ENCODE measurements at places on chromosomes 6 and 20.

DNA sequence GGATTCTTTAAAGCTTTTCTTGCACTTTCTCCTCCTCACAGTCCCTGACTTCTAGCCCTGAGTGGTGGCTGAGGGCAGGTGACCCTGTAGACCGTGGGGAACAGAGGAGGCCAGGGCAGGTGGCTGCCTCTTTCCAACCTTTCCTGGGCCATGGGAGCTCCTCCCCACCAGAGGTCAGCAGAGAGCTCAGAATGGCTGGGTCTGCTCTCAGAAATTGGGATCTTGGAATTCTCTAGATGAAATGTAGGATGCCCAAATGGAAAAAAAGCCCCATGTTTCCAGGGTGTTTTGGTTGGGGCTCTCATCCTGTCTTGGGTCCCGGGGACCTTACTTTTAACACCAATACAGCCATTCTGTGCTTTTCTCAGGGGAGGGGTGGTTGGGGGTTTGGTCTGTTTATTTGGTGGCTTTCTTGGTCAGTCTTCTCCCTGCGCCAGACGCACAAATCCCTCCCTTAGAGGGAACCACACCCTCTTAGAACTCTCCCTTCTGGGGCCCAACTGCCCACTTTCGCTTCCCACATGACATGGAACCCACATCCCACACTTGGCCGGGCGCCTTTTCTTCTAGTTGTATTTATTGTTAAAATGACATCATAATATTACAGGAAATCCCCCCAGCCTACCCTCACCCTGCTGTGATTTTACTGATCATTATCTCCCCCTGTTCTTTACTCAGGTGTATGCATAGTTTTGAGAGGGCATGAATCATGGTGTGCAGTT, 17.9 kb downstream of the GNAS start:
- DNase-seq = peak; percentile 57

DNA sequence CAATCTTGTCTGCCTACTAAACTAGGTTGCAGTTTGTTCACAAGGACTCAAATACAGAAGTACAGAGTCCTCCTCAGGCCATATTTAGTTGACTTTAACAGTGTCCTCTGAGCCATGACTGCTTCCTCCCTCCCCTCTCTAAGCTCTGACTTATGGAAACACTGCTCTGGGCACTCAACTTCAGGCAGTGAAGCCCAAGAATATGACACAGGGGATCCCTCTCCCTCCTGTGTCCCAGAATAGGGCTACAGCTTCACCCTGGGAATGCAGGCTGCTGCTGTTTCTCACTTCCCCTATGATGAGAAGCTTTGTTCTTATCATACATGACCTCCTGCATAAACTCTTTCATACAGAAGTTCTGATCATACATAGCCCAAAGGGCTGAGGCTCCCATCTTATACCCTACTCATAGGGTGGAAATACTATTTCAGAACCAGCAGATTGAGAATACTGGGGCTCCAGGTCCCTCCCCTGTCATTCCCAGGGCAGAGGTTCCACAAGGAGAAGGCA, 97.3 kb upstream of the UST start:
- DNase-seq = no peak

DNA sequence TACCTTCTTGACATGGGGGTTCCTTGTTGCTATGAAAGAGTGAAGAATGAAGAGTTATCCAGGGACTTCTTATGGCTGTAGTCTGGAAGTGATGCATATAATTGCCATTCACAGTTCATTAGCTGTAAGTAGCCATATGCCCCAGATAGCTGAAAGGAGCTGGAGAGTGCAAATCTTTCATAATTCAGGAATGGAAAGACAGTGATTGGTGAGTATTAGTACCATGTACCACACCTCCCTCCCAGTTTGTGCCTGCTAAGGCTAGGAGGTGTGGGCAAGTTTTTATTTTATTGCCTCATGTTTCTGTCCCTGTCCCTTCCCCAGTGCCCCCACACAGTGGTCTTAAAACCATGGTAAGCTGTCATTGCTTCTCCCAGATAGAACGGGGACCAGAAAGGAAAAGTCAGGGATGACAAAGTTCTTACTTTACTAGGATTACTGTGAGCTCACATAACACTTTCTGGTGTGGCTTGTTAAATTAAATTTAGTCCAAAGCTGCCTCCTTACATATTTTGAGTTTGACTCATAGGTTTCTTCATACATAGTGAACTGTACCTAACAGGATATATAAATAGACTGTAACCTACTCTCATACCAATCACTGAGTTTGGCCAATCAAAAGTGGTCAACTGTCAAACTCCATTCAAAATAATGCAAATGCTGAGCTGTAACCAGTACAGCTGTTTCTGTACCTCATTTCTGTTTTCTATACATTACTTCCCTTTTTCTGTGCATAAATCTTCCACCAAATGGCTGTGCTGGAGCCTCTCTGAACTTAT, 119.4 kb downstream of the RFPL4B start:
- DNase-seq = no peak

DNA sequence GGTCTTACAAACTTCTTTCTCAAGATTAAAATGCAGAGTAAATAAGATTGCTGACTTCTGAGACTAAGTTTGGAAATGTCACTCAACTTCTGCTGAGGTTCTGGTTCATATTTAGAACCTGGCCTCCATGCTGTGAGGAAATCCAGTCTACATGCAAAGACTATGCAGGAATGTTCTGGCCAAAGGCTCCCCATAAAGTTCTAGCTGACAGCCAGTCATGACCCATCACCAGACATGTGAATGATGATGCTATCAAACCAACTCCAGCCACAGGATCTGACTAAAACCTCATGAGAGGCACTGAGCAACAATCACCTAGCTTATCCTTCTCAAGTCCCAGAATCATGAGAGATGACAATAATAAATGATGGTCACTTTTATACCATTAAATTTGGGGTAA, 935.1 kb upstream of the MAP3K7 start:
- DNase-seq = no peak

DNA sequence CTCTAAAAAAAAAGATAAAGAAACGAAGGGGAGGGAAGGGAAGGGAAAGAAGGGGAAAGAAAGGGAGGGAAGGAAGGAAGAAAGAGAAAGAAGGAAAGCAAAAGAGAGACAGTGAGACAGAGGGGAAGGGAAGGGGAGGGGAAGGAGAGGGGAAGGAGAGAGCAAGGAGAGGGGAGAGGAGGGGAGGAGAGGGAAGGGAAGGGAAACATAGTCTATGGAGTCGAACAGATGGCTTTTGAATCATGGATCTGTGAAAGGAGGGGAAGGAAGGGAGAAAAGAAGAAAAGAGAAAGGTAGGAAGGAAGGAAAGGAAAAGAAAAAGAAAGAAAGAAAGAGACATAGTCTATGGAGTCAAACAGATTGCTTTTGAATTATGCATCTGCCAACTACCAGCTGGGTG, 16.7 kb upstream of the NCOA6 start:
- DNase-seq = no peak

- DNase-seq = no peak
Observed at GRCh38 chr6:30988209-30988825, 4.8 kb downstream of the MUC21 start.

- no peak for DNase-seq
Observed at GRCh38 chr6:4560221-4561077, 215.8 kb upstream of the CDYL start.

DNA sequence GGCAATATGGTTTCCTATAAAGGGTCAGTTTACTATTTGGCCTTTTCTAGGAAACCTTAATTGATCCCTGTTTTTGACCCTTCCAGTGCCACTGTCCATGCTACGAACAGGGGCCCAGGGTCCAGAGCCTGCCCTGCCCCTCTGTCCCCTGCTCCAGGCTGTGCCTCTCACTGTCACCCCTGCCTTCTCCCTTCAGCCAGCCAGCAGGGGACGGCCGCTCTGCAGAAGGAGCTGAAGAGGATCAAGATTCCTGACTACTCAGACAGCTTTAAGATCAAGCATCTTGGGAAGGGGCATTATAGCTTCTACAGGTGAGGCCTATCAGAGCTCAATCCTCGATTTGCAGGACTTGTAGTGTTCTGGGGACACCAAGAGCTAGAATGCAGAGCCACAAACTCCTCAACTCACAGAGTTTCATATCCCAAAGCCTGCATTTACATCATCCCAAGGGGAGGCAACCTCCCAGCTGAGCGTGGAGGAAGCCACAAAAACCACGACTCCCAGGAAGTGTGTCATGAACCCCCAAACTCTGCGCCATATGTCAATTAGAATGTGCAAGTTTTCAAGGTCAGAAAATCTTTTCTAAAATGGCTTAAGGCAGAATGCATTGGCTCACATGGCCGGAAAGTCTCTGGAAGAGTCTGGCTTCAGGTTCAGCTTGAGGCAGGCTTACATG, 3.6 kb downstream of the BPI start:
- DNase-seq = no peak

GRCh38 chr20:2707353-2708072, 14.9 kb downstream of the EBF4 start:
- no peak for DNase-seq

GRCh38 chr6:19137505-19137904, 699.7 kb upstream of the ID4 start:
- DNase-seq = no peak

DNA sequence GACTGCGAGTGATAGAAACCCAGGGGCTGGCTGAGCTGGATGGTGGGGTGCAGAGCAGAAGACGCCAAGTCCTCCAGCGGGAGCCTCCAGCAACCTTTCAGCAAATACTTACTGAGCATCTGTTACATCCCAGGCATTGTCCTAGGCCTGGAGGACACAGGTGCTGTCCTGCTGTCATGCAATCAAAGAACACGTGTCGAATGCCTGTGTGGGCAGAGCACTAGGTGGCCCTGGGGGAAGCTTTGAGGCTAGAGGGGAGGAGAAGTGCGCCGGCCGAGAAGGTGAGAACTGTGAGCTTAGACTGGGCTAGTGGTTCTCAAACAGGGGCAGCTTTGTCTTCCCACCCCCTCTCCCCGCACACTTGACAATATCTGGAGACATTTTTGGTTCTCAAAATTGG, 233.6 kb downstream of the BMP7 start:
- no peak for DNase-seq

DNA sequence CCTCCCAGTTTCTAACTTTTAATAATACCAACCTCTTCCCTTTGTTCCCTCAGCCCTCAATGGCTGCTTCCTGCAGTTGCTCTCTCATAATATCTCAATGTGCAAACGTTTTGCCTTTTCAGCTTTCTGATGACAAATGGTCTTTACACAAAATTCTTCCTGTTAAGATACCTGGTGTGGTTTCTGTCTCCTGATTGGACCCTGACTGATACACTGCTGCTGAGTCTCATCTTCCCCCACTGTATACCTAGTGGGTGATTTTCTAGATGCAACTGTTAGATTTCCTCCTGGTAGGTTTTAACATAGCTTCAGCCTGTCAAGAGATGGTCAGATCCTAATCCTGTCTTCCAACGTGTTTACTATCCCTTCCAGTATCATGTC, 147.9 kb upstream of the TOP1 start:
- no peak for DNase-seq

- no peak for DNase-seq
Observed at GRCh38 chr20:46559001-46559400, 8.5 kb upstream of the OCSTAMP start.

- DNase-seq = peak; percentile 57
Observed at GRCh38 chr6:26087284-26088115, at the start of gene HFE. Gene HFE, plus strand, starts transcription at chr6:26087429. Its CDS starts 12 bp downstream, at chr6:26087441.

- no peak for DNase-seq
Observed at GRCh38 chr6:156801712-156802111, 24.5 kb downstream of the ARID1B start.

- DNase-seq = no peak
Observed at GRCh38 chr6:63448229-63448628, 124.1 kb upstream of the LOC128125822 start.

GRCh38 chr6:28124971-28125353, 553 bp downstream of the ZSCAN16 start:
- no peak for DNase-seq

- no peak for DNase-seq
Observed at GRCh38 chr6:12602951-12603672, 113.5 kb upstream of the PHACTR1 start.

DNA sequence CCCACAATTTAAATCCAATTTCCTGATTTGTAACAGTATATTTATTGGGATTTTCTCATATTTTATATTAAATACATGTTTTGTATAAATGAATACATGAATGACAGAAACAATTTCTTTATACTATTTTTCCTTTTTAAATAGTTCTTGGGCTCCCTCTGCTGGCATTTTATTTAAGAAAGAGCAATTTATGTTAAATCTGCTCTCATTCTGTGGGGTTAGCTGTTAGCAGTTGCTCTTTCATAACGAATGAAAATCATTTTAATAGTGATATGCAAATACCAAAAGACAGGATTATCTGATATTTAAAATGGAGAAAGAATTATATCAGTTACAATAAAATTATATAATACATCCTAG, 118.3 kb downstream of the RALGAPA2 start:
- no peak for DNase-seq

DNA sequence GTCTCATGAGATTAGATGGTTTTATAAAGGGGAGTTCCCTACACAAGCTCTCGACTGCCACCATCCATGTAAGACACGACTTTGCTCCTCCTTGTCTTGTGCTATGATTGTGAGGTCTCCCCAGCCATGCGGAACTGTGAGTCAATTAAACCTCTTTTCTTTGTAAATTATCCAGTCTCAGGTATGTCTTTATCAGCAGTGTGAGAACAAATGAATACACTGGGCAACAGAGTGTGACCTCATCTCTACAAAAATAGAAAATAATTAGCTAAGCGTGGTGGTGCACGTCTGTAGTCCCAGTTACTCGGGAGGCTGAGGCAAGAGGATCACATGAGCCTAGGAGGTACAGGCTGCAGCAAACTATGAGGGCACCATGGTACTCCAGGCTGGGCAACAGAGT, 51.3 kb downstream of the MDN1 start:
- no peak for DNase-seq

DNA sequence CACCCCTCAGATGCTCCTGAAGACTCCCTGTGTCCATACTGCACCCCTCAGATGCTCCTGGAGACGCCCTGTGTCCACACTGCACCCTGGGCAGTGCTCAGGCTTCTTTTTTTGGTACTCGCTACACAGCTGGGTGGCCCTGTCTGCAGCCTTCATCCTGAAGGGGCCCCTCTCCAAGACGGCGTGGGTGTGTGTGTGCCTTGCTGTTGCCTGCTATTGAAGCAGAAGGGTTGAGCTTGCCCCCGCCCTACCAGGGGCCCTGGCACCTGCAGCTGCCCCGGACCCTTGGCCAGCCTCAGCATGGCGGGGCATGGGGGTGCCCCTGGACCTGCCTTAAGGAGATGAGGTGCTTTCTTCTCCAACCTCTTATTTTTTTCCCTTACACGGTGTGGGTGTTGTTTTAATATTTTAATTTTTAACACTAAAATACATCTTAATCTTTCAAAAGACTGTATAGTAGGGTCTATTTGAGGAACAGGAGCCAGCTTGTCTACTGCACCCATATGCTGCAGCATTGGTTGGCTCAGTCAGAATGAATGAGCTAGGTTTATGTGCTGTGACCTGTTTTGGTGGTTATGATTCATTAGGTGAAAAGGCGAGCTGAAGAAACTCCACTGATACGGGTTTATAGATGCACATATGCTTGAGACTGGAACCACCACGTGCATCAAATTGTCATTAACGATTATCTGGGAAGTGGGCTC, 135.9 kb downstream of the AGPAT4 start:
- DNase-seq = no peak
